ENCODE measurements at places on chromosomes 16 and 17. TPM values are rescaled to one million over a fixed set of nuclear protein-coding genes. Genes with fewer than 3 reads are reported as not detected.

HYDIN gene
- not detected for total RNA-seq

C16orf89 gene
- total RNA-seq = not detected

CCL13 gene
- total RNA-seq = not detected

- DNase-seq = no peak
Observed at GRCh38 chr16:6771956-6772355, 560.7 kb upstream of the RBFOX1 start.

GRCh38 chr16:85057948-85058347 lies 30.4 kb downstream of the KIAA0513 start:
- no peak for DNase-seq

GRCh38 chr17:60526726-60527125 lies 684 bp upstream of the APPBP2 start:
- no peak for DNase-seq
